Fibroblast of skin of right biceps (primary cell): ENCODE measurements at places on chromosomes 2 and 18.
A peak's percentile ranks its signal among the peaks of the same experiment; 100 is the strongest.

DNA sequence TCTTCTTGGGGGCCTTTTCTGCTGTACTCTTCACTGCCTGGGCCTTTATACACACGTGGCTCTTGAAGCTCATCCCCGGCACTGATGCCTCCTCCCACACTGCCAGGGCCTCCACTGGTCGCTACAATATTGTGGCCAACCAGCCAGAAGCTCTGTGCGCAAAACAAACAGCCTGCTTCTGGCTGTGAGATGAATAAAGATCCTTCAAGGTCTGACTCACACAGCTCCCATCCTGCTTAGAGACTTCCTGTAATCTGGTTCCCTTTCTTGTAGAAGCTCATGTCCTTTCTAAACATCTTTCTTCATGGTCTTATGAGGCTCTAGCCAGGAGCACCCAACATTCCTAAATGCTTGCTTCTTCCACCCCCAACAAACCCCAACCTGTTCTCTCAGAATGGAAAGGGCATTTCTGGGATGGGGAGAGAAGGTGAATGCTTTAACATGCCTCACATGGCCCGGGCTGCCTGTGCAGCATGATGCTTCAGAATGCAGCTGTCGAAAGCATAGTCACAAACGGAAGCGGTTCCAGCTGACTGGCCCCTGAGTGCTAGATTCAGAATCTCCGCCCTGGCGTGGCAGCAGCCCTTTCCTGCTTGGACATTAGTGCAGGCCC, 24.6 kb downstream of the NRP2 start:
- peak; percentile 94 for DNase-seq

DNA sequence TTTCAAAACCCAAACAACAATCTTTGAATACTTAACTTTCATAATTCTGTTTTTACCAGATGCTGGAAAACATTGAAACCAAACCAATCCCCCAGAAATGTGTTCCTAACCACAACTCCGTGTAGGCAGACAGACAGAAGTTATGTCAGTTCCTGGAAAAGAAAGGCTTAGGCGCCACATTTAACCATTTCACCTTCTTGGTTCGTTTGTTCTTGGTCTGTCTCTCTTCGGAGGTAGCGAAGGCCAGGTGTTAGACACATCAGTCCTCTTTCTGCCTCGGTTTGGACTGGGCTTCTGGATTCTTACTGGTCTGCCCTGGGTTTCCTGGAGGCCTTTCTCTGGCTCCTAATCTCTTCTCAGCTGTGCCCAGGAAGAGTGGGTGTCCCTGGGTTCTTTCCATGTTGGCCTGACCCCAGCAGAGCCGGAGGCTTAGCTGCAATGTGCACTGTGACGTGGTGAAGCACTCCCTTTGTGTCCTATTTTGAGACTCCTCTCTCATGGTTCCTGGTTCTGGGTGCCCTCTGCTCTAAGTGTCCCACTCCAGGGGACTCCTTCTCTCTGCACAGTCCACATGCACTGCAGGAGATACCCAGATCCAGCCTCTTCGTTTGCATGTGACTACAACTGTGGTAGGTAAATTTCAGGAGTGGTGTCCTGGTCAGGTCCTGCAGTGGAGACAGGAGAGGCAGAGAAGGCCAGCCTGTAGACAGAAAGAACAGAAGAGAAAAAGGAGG, 23.1 kb upstream of the RAB31 start:
- peak; percentile 65 for DNase-seq

DNA sequence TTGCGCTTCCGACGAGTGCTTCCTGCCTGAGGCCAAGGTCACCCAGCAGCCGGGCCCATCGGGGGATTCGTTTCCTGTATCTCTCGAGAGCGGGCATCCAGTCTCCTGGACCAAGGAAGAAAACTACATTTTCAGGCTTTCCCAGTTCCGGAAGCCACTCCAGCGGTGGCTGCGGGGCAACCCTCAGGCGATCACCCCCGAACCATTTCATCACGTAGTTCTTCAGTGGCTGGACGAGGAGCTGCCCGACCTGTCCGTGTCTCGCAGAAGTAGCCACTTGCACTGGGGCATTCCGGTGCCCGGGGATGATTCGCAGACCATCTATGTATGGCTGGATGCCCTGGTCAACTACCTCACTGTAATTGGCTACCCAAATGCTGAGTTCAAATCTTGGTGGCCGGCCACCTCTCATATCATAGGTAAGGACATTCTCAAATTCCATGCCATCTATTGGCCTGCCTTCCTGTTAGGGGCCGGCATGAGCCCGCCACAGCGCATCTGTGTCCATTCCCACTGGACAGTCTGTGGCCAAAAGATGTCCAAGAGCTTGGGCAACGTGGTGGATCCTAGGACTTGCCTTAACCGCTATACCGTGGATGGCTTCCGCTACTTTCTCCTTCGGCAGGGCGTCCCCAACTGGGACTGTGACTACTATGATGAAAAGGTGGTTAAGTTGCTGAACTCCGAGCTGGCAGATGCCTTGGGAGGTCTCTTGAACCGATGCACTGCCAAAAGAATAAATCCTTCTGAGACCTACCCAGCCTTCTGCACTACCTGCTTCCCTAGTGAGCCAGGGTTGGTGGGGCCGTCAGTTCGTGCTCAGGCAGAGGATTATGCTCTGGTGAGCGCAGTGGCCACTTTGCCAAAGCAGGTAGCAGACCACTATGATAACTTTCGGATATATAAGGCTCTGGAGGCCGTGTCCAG, 1.0 kb downstream of the MARS2 start:
- DNase-seq, result no peak

DNA sequence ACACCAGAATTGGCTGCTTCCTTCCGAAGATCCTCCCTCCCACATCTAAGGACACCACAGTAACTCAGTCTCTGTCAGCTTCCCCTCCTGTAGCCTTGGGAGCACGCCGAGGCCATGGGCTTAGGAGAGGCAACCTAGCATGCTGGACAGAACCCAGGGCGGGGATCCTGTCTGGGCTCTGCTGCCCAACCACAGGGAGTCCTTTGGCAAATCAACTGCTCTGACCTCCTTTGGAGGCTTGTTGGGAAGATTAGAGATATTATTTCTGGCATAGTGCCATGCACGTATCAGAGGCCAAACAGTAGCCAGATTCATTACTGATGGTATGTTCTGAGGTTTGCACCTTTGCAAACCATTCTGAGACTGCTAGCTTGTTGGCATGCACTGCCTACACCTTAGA, 262.7 kb upstream of the EPAS1 start:
- DNase-seq, result peak; percentile 44

DNA sequence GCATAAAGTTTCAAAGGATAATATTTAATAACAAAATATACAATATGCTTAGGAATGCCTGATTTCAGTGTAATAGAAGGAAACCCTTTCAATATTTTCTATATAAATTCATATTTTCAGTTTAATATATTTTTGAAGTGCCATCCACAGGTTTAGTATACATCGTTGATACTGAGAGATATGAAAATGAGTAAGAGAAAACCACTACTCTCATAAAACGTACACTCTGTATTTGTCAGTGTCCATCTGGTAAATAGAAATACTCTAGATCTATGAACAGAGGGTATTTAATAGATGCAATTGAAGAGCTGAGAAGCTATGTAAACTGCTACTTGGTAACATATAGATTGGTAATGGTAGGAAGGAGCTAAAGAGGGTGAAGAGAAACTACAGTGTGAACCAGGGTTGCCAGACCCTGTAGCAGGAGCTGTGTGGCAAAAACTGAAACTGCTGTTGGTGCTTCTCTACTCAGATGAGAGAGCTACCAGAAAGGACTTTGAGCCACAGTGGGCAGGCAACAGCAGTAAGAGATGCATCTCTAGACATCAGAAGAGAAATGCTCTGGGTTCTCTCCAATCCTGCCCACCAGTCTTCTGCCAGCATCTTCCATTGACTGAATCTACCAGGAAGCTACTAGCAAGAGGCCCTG, 187.4 kb downstream of the CCDC102B start:
- no peak for DNase-seq

DNA sequence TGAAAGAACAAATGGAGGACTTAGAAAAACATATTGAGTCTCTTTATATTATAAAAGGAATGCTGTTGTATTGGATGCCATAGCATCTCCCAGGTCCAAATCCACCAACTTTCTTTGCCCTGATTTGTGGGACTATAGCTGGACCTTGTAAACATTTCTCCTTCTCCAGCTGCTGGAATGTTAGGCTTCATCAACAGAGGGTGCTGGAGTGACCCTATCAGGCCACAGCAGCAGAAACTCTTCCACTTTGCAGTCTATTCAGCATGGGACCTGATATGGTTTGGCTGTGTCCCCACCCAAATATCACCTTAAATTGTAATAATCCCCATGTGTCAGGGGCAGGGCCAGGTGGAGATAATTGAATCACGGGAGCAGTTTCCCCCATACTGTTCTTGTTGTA, 138.4 kb upstream of the ARL4C start:
- no peak for DNase-seq

DNA sequence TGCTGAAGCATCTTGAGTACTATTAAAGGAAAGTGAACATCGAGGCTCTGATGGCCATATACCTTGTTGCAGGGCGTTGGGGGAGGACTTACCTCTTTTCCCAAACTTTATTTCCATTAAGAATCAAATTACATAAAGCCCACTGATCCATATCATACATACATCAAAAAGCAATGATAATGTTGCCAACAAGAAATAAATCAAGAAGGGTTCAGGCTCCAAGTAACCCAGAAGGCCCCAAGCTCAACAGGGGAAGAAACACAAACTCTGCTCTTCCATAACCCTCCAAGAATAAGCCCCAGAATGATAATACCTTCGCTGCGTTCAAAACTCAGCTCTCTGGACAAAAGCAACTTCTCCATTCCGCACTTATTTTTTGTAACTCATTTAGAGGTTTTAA, 32.3 kb downstream of the C1D start:
- DNase-seq, result no peak

GRCh38 chr2:207848545-207848928, 78.8 kb upstream of the FZD5 start:
- DNase-seq, result no peak

GRCh38 chr2:237704501-237705434, 77.4 kb downstream of the LRRFIP1 start:
- peak; percentile 61 for DNase-seq
